Ascending aorta (tissue), 2 donors: ENCODE measurements at places on chromosomes 16 and 17.

- DNase-seq, result no peak
These were observed 1.9 kb upstream of the PITPNM3 start for GRCh38 chr17:6558276-6558675.

- DNase-seq, result no peak
These were observed 195.9 kb upstream of the C17orf78 start for GRCh38 chr17:37179893-37180292.

DNA sequence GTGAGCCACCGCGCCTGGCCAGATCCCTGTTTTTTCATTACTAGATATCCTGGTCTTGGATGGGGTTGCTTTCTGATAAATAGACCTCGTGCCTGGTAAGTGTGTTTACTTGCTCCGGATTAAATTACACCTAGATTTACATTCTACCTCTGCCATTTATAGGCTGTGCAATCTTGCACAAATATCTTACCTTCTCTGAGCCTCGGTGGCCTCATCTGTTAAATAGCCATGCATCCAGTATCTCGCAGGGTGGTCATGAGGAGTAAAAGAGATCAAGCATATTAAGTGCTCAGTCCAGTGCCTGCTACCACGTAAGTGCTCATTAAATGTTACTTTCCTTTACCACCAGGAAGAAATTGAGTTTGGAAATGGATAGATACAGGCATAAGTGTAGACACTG lies 98.4 kb downstream of the BMERB1 start:
- no peak for DNase-seq

DNA sequence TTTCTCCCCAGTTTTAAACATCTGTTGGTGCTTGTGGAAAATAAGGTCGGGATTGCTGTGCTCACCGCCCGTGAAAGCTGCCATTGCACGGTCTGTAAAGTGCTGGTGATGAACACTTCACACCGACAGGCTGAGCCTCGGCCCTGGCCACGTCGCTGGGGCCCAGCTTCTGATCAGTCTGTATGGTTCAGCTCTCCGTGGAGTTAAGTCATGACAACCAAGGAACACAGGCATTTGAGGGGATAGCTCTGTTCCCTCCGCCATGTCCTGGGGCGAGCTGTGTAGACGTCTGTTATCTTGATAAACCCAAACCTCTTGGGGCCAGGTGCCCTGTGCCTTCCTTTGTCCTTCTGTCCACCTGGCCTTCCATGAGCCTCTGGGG lies 110.6 kb downstream of the METRNL start:
- DNase-seq, result no peak

GRCh38 chr17:36057911-36058310 lies 6.2 kb upstream of the CCL18 start:
- DNase-seq, result no peak

DNA sequence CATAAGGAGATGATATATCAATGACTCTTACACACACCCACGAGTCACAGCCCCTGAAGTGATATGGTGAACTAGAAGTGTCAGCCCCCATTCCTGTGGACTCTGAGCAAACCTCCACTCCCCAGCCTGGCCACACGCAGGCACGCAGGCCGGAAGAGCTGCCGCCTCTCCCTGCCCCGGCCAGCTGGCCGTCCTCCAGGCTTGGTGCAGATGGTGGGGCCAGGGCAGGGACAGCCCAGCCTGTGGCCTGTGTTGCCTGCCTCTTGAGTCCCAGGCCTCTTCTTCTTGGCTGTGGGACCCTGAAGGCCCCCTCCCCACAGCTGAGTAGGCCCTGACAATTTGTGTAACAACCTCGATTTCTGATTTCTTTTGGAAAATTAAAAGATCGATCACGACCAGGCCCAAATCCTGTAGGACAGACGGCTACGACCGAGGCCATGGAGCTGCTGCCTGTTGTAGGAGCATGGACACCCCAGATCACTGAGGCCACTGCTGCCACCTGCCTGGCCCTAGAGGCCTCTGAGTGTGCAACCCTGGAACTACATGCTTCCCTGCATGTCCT lies 10.0 kb upstream of the MPRIP start:
- DNase-seq, result peak; percentile 87

DNA sequence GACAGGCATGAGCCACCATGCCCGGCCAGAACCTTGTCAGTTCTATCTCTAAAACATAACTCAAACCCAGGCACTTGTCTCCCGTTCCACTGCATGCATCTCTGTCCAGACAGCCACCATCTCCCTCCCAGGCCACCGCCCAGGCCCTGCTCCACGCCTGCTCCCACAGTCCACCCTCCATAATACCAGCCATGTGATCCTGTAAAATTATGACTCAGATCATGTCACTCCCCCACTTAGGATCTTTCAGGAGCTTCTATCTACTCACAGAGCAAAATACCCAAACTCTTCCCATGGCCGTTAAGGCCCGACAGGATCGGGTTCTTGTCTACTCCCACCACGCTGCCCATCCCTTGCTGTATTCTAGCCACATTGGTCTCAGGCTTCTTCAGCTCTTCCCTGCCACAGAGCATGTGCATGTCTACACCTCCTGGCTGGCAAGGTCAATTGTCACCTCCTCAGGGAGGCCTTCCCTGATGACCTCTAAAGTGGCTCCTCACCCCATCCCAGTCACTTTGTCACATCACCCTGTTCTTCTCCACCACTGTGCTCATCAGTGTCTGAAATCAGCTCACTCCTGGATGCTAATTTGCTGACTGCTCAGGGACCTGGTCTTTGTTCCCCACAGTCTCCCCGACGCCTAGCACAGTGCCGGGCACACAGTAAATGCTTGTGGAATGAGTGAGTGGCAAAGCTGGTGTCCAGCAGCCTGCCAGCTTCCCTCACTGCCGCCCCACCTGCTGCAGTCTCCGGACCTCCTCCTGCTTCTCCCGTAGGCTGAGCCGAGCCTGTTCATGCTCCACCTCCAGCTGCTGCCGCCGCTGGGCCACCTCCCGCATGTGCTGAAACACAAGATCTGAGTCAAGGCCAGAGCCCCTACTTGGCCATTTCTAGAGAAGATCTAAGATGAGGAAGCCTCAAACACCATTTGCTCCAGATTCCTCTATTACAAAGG lies 6.7 kb downstream of the TSPOAP1 start:
- no peak for DNase-seq

DNA sequence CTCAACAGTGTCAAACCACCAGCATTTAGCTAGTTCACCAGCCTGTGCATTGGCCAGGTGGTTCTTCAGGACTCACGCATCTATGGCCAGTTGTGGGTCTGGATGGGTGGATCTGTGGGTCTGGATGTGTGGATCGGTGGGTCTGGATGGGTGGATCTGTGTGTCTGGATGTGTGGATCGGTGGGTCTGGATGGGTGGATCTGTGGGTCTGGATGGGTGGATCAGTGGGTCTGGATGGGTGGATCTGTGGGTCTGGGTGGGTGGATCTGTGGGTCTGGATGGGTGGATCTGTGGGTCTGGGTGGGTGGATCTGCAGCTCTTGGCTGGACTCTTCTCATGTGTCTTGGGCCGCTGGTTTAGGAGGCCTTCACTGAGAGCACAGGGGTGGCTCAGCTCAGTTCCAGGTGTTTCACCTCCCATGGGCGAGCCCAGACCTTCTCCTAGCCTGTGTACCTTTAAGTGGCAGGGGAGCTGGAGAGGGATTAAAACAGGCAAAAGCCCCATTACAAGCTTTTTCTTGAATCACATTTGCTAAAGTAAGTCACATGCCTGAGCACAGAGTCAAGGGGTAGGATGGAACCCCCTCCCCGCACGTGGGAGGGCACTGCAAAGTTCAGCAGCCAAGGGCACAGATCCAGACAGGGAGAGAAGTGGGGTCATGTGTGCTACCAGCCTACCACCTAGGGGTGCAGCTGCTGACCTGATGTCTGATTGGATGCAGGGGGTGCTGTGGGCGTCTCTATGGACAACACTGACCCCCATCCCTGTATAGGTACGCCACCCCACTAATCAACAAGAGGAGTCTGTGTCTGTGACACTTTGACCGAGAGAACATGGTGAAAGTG lies 3.4 kb upstream of the NUBP1 start:
- DNase-seq, result no peak

GRCh38 chr17:9266031-9266680 lies 244.8 kb downstream of the NTN1 start:
- DNase-seq, result no peak

- peak; percentile 38 for DNase-seq
These were observed 166.3 kb downstream of the MSI2 start for GRCh38 chr17:57422574-57423164.

DNA sequence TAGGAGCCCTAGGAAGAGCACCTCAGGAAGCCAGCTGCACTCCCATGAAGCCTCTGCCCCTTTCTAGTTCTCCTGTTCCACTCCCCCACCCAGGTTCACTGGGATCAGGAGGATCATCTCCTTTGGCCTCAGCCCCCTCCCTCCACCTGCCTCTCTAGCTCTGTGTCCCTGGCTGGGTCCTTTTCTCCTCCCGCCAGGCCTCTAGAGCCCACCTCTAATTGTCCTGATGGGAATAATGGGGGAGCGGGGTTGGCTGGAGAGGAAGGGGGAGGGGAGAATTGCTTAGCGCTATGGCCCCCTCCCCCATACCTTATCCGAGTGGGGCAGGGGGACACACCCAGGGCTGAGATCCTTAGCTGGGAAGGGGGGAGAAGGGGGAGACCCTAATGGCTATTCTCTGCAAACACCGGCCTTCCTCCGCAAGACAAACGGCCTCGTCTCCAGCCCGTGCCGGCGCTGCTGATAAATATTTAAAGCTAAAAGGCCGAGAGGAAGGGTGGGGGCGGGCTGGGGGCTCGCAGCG lies 997 bp downstream of the HOXB7 start:
- DNase-seq, result no peak

DNA sequence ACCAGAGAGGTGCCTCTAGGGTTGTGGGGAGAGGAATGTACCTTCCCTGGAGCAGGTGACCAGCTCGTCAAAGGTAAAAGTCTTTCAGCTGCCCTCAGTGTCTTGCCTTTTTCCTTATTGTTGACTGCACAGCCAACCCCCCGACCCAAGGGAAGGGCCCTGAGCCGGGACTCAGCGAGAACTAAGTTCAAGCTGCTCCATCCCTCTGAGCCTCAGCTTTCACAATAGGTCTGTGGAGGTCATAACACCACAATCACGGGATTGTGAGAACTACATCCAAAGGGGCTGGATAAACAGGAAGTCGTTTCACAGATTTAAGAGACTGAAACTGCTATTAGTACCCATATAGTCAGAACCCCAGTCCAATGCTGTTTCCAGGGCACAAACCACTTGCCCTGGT lies 2.6 kb upstream of the KRT36 start:
- no peak for DNase-seq

DNA sequence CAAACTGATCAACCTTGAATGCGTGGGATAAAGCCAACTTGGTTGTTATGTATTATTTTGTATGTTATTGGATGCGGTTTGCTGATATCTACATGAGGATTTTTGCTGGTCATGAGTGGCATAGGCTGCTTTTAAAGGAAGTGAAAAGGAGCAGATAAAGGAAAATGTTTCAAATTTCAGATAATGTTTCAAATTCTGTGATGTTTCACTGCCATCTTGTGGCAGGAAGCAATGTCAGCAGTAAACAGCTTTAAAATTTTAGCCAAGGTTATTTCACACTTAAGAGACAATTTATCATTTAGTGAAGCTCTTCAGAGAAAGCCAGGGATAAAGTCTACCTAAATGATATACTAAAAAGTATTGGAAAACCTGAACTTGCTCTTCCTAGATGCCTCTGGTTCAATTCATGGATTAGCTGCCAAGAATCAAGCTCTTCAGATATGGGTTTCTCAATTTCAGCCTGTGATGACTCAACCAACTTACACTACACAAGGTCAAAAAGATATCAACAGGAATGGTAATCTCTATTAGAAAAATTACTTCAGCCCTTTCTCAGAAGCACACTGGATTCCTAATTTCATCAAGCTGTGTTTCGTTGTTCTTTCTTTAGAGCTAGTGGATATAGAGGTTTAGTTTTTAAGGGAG lies 136.0 kb upstream of the C17orf78 start:
- DNase-seq, result no peak

DNA sequence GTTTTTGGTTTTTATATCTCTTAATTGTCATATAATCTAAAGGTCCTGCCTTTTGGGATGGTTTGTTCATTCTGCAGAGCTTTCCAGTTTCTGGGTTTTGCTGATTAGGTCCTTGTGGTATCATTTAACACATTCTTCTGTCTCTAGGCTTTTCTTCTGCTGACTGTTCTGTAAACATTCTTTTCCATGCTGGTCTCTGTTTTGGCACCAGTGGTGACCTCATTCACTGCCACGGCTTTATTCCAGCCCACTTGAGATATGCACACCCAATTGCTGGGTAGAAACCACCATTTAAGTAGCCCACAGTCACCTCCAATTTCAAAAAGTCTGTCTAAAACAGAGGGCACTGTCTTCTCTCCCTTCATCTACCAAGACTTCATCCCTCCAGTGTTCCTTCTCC lies 31.1 kb upstream of the COX10 start:
- no peak for DNase-seq

DNA sequence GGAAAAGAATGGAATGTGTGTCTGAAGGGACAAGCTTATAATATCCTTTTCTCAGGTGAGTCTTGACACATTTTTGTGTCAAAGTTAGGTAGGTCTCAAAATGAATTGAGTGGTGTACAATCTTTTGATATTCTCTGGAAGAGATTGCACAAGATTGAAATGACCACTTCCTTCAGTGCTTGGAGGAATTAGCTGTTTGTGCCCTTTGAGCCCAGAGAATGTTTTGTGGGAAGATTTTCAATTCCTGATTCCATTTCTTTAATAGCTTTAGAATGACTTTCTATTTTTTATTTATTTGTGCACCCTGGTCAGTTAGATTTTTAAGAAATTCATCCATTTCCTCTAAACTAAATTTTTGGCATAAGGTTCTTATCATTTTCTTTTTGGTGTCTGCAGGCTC lies 1.6 kb upstream of the CCL13 start:
- DNase-seq, result no peak

GRCh38 chr16:79097166-79097565 lies 503.4 kb downstream of the MAF start:
- DNase-seq, result no peak

DNA sequence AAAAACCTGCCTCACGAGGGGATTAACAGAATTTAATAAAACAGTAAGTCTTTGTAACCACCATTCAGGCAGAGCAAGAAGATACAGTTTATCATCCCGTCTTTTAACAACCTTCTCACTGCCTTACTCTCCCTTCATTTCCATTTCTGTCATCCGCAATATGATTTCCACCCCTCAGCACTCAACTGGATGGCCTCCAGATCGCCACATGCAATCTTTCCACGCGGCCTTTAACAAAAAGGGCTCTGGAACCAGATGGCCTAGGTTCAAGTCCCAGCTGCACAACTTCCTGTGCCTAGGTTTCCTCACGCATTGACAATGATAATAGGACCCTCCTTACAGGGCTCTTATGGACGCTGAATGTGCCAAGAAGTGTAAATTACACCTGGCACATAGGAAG lies 103.6 kb downstream of the GAS7 start:
- DNase-seq, result no peak

GRCh38 chr17:4556996-4557395 lies 1.8 kb upstream of the MYBBP1A start:
- no peak for DNase-seq

GRCh38 chr17:50774225-50774803 lies 7.0 kb upstream of the ANKRD40CL start:
- no peak for DNase-seq
